ENCODE measurements at places on chromosomes 12 and 14.

GRCh38 chr14:68756000-68756481, 36.8 kb downstream of the ZFP36L1 start:
- DNase-seq: no peak

DNA sequence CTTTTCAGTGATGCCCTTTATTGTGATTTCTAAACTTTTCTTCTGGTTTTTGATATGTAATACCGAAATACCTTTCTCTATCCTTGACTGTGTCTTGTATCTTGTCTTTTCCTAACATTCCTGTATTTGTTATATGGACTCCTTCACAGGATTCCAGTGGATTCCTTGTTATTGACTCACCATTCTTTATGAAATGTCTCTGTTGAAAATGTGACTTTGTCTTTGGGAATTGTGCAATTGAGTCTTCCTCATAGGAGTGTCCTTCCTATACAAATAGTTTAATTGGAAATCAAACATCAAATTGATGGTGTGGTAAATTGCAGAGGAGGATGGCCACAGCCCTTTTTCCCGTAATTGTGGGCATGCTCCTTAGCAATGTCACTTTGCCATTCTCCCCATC, 296.6 kb upstream of the KITLG start:
- no peak for DNase-seq

DNA sequence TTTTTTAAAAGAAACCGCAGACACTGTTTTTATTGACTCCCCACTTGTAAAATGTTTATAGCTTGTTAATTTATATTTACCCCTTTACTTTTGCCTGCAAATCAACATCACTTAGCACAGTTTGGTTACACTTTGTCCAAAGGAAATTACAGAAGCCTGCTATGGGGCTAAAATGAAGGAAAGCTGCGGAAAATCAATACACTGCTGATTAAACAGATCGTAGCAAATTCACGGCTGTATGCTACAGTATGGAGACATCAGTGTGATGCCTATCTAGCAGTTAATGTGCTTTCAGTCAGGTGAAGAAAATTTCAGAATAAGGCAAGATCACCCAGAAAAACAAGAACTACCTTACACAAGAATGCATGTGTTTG, 110.0 kb downstream of the FOXG1 start:
- no peak for DNase-seq

DNA sequence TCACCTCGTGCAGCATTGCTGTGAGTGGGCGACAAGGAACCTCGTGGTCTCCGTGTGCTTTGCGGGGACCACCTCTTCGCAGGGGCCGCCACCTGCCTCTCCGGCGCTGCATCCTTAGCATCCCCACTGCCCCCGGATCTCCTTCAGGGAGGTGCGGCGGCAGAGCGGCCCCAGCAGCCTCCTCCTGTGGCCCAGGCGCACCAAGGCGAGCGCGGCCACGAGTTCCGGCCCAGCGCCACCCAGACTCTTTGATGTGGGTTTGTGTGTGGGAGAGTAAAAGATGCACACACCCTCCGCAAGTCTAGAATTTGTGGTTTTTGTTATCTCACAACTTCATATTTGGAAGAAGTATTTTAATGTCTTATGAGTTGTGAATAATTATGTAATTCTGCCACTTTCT, 118.8 kb upstream of the DIO3 start:
- DNase-seq: peak; percentile 79

GRCh38 chr12:46187023-46187422, 81.8 kb downstream of the SLC38A1 start:
- no peak for DNase-seq

DNA sequence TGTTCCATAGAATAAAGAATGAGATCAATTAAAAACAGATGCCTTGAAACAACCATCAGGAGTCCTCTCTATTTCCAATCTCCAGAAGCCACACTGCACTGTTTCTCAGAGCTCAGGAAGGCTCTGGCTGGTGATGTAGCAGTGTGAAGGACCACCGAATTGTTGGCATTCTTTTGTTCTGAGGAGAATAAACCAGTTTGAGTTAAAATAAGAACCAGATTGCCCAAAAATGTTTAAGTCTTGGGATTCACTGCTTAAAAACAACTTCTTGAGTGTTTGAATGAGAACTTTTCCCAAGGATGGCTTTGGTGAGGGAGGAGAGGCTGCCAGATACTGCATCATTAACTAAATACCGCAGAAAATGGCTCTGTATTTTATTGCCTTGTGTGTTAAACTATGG, 341.2 kb downstream of the C12orf75 start:
- DNase-seq: no peak

DNA sequence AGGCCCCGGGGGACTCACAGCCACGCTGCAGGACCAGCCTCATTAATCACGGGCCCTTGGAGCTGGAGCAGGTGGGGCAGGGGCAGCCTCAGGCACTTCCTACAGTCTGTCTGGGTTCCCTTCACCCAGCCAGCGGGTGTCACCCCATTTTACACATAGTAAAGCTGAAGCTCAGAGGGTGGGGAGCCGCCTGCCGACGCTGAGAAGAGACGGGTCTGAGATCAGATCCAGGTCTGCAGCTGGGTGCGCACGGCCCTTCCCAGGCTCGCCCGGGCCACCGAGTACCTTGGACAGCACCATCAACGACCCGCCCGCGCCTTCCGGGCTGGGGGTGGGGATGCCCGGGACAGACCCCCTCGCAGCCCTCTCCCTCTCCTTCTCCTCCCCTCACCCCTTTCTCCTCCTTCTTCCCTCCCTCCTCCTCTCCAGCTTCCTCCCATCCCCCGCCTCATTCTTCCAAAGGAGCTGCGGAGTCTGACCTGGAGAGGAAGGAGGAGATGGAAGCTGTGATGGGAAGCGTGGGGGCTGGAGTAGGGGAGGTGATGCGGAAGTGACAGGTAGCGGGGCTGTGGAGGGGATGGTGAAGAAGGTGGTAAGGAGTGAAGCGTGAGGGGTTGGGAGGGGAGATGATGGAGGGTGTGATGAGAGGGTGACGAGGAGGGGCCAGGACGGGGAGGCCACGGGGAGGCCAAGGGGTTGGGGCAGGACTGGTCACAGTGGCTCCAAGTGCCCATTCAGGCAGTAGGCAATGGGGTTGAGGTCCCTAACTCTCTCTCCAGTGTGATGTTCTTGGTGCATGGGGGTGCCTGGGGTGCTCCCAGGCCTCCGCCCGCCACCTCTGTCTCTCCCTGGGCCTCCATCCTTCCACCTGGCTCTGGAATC, 8.8 kb downstream of the DTX1 start:
- no peak for DNase-seq

GRCh38 chr12:102300824-102301461, 103.3 kb upstream of the PMCH start:
- peak; percentile 9 for DNase-seq

DNA sequence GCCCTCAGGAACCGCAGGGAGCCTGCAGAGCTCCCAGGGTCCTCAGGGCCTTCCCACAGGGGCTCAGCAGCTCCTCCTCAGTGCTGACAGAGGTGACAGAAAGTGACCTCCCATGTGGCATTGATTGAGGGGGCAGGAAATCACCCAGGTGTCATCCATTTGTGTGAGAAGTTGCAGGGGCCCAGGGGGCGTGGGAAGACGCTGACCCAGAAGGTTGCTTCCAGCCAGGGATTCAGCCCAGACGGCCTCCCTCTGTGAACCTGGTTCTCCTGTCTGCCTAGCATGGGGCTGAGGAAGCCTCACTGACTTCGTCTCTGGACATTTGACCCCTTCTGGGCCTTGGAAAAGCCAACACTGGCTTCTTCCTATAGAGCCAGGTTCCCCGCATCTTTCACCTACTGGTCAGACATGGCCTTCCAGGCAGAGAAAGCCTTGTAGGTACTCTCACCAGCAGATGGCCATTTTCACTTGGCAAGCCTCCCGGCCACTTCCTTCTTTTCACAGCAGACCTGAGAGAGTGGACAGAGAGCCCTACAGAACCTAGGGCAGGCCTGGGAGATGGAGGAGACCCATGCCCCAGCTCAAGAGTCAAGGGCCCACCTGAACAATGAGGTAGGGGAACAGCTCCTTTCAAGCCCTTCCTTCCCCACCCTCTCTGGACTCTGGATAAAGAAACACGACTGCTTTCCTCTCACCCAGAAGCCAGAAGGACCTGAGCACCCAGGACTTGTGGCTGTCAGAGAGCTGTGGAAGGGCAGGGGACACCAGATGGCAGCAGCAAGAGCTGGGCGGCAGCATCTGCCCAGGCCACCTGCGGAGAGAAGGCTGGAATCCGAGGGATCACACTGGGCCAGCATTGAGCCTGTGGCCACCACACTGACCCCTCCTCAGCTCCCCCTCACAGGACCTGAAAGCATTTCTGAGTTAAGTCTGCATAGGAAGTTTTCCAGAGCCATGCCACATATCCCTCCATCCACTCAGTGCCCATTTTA, 377.8 kb downstream of the DPF3 start:
- no peak for DNase-seq

All from CD4-positive, alpha-beta T cell treated with Interleukin-17A for 1 hour (primary cell).